Activated CD8-positive, alpha-beta memory T cell treated with anti-CD3 and anti-CD28 coated beads, Interleukin-2, amount 50 U/mL, for 4 hours (primary cell): ENCODE measurements at places on chromosomes 1 and 21.

GRCh38 chr1:118300808-118301207 lies 115.8 kb upstream of the SPAG17 start:
- no peak for DNase-seq

GRCh38 chr1:9013819-9014218 lies 12.4 kb downstream of the SLC2A7 start:
- no peak for DNase-seq

DNA sequence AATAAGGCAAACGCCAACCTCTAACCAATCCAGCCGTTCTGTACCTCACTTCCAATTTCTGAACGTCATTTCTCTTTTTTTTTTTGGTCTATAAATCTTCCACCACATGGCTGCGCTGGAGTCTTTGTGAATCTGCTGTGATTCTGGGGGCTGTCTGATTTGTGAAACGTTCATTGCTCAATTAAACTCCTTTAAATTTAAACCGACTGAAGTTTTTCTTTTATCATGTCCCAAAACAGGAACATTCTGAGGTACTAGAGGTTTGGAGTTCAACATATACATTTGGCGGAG lies 65.5 kb upstream of the BACH1 start:
- no peak for DNase-seq

GRCh38 chr1:231861541-231862481 lies 235.2 kb downstream of the DISC1 start:
- DNase-seq, result no peak

- DNase-seq, result peak; percentile 88
Observed at GRCh38 chr1:1122078-1122811, 6.4 kb upstream of the C1orf159 start.

GRCh38 chr1:227268943-227269342 lies 49.3 kb downstream of the CDC42BPA start:
- no peak for DNase-seq

DNA sequence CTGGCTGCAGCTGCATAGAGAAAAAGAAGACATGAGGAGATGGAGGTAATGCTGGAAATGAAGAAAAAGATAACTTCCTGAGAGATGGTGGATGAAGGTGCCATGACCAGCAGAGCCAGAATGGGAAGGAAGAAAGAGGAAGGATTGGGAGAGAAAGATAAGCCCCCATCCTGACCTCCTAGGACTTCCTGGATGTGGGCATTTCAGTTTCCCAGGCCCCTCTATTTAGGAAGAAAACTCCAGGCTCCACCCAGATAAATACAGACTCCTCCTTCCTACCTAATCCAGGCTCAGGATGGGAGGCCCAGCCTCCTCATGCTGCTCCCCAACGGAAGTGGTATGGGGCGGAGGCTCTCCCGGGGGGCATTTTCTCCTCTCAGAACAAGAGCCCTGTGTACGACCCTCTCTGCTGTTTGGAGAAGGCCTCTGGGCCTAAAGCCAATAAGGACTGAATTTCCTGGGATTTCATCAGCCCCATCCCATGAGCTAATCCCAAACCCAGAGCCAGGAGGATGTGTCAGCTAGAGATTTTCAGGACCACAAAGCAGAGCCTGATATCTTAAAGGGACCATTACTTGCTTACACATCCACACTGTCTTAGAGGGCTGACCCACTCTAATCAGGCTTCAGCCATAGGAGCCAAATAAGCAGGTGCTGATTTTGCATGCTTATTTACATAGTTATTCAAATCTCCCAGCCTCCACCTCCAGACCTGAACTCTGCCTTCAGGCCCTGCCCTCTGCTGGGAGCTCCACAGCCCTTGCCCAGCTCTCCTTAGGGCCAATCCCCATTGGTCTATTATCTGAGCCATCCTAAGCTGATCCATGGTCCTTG lies 5.1 kb upstream of the ARHGEF2 start:
- no peak for DNase-seq

GRCh38 chr1:26181586-26182382 lies 4.5 kb downstream of the CNKSR1 start:
- DNase-seq, result no peak

DNA sequence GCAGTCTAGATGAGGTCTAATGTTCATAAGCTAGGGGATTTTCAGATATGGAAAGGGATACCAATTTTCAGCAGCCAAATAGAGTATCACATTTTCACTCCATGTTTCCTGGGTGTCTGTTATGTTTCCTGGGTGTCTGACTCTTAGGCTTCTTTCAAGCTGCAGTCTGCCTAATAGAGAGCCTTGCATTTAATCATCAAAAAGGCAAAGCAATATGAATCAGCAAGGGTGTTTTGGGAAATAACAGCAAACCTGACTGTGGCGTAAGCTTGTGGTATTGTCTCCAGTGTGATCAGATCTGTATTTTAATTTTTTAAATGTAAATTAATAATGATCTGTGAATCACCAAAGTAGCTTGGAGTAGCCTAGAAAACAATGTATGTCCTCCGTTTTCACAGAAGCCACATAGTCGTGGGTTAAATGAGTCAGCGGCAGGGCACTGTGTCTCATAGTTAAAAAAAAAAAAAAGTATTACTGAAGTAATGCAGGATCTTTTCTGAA lies 10.4 kb downstream of the LGALS8 start:
- peak; percentile 23 for DNase-seq

- DNase-seq, result no peak
Observed at GRCh38 chr1:115426231-115426771, 88.3 kb upstream of the NGF start.

GRCh38 chr1:18886003-18886335 lies 16.4 kb downstream of the ALDH4A1 start:
- DNase-seq, result no peak

DNA sequence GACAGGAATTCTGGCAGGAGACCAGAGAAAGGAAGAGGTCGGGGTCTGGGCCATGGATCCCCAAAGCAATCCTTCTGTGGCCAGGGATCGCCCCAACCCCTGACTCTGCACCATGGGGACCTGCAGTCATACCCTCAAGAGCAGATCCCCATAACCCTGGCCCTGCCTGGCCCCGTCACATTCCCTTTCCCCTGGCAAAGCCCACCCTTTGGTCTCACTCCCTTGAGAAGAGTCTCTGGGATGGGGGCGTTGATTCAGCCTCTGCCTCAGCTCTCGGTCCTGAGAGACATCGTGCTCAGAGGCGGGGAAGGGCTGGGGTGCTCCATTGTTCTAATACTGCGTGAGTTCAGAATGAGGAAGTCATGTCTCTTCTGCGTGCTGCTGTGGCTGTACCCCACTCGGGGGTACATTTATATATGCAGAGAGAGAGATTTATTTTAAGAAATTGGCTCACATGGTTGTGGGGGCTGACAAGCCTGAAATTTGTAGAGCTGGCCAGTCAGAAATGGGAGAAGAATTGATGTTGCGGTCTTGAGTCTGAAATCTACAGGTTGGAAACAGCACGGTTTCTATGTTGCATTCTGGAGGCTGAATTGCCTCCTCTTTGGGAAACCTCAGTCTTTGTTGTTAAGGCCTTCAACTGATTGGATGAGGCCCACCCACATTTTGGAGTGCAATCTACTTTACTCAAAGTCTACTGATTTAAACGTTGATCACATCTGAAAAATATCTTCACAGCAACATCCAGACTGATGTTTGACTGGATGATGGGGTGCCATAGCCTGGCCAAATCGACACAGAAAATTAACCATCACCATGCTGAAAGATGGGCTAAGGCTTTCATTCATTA lies 4.2 kb upstream of the PADI2 start:
- no peak for DNase-seq

GRCh38 chr1:40676501-40676900 lies 11.0 kb upstream of the RIMS3 start:
- DNase-seq, result no peak

GRCh38 chr1:70112838-70113237 lies 92.5 kb downstream of the LRRC40 start:
- no peak for DNase-seq

DNA sequence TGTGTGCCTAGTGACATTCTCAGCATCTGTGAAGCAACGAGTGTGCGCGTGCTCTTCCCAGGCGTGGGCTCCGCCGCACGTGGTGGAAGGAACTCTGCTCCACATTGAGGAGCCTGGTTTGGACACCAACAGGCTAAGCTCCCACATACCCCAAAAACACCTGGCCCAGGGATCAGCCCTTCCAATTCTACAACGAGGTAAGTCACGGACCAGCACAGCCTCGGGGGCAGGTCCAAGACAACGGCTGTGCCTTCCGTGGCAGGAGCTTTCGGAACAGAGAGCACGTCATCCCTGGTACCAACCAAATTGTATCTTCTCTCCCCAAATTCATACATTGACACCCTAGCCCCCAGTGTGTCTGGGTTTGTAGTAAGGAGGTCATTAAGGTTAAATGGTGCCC lies 27.2 kb upstream of the PDE9A start:
- DNase-seq, result no peak

- DNase-seq, result no peak
Observed at GRCh38 chr1:245856944-245857531, 650.0 kb downstream of the SMYD3 start.
